ENCODE measurements at places on chromosomes 7 and 10.

DNA sequence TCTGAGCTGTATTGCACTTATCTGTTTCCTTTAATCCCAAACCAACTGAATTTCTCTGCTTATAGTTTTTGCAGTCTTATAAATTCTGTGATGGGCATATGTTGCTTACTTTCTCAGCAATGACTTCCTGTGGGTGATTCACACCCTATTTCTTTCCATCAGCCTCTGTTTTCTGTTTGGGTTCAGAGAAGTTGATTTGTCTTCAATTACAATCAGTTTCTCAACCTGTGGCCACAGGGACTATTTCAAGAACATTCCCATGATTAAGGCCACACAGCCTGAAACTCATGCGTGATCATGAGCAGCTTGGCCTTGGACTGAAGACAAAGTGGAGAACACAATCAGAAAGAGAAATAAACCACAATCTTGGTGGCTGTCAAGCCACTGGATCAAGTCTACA lies 1174.6 kb upstream of the C7orf33 start:
- DNase-seq, result no peak

DNA sequence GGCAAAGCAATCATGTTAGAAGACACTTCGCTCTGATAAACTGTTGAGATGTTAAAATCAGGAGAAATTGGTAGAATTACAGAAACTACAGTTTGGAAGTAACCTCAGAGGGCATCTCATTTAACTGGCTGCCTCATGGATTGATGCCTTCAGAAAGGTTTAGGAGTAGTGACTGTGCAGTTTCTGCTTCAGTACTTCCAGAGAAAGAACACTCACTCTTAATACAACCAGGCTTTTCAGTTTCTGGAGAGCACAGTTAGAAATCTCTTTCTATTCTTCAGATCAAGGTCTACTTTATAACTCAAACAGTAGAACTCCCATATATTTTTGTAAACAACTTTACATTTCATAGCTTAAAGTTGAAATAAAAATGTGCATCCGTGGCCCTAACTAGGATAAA lies 1358.9 kb upstream of the LRRTM3 start:
- no peak for DNase-seq

DNA sequence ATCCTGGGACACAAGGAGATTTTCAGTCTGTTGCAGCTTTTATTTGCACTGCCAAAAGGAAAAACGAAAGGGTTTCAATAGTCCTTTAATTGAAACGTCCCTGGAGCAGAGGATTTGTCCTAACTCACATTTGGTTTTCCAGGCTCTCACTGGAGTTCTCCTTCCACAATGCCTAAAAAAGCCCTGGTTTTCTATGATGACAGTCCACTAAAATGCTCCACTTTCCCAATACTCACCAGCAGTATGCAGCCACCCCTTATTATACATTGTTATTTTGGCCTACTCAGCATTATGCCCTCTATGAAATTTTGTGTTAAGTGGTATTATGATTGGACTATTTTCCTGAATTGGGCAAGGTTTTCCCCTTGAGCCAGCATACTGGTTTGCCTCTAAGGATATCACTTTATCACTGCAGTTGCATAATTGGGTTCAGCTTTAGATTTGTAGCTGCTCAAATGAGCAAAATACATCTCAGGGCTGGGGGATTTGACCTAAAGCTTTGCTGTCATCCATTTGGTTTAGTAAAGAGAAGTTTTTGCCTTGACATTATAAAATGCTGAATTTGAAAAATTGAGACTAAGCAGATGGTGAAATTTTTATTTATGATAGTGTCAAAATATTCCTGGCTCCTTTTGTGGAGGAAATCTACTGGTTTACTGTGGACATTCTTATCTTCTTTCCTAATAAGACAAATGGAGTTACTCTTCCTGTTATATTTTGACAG lies 239.2 kb downstream of the RNLS start:
- DNase-seq, result no peak

DNA sequence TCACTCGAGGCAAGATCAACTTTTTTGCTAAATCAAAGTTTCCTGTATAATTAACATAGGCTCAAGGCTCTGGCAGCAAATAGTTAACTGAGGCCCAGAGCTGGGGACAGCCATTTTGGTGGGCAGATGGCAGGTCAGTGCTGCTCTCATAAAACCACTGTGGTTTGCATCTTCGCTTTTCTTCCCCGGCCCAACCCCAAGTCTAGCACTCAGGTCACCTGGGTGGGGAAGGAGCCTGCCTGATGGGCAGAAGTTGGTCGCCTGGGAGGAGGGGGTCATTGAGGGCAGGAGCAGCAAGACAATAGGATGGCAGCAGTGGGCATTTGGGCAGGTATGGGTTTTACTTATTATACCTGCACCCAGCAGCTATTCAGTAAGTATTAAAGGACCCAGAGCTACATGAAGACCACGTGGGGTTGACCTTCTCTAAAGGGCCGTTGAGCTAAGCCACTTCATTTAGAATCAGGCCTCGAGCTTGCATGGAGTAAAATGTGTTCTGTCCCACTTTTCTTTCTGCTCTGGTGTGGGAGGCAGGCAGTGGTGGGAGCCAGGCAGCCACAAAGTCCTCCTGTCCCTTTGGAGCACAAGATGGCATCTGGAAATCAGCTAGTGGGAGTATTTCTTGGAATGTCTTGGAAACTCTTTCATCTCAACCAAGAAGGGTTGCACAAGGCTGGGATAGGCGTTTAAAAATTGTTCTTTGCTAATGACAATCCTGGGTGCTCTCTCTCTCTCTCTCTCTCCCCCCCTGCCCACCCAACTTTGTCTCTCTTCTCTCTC lies 133.4 kb downstream of the SPAG6 start:
- no peak for DNase-seq

GRCh38 chr7:157704365-157704764 lies 367.6 kb downstream of the DNAJB6 start:
- DNase-seq, result no peak

GRCh38 chr7:70787771-70788170 lies 344.2 kb upstream of the GALNT17 start:
- DNase-seq, result no peak

DNA sequence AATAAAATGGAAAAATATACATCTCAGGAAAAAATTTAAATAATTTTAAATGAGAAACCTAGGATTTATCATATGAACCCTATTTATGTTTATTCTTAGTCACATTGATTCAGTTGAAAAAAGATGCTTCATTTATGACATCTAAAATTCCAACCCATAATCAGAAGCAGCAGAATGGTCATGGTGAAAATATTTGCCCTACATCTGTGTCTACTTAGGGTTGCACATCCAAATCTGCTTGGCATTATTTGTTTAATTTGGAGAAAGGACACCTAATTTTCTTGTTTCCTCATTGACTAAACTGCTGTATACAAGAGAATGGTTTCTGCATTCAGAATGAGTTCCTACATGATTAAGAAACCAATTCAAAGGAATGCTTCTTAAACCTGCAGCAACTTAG lies 72.9 kb upstream of the SKAP2 start:
- no peak for DNase-seq

DNA sequence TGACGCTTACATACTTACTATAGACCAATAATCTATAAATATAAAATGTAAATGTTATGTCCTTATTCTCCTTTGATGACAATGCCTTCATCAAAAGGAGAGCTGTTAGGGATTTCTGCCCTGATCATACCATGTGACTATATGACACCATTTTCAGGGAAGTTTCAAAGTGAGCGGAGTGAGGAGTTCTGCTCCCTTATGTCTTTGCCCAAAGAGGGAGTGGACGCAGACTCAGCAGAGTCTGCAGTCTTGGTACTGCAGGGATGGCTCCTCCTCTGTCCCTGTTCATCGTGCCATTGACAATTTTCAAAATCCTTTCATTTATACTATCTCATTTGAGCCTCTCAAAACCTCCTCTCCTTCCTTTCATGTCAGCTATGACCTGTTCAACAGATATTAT lies 27.9 kb downstream of the HYAL4 start:
- DNase-seq, result no peak

- DNase-seq, result no peak
These were observed 253.0 kb upstream of the GRB10 start for GRCh38 chr7:51035716-51036115.

- DNase-seq, result no peak
These were observed 66.6 kb downstream of the HTR5A start for GRCh38 chr7:155136619-155137243.

DNA sequence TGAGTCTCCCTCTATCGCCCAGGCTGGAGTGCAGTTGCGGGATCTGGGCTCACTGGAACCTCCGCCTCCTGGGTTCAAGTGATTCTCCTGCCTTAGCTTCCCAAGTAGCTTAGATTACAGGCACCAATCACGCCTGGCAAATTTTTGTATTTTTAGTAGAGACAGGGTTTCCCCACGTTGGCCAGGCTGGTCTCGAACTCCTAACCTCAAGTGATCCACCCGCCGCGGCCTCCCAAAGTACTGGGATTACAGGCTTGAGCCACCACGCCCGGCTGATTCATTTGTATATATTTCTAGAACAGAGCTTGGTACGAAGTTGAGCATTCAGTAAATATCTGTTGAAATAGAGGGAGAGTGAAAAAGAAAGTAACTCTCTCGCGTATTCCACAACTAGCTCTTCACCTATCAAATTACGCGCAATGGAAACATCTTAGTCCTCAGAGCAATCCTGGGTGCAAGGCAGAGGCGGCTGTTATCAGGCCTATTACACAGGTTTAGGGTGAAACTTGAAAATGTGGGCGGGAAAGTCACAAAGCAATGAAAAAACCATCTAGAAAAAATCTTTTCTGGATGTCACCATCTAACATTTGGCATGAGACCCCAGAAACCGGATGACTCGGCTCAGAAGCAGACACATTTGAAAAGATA lies 707 bp upstream of the GHITM start:
- DNase-seq, result no peak

DNA sequence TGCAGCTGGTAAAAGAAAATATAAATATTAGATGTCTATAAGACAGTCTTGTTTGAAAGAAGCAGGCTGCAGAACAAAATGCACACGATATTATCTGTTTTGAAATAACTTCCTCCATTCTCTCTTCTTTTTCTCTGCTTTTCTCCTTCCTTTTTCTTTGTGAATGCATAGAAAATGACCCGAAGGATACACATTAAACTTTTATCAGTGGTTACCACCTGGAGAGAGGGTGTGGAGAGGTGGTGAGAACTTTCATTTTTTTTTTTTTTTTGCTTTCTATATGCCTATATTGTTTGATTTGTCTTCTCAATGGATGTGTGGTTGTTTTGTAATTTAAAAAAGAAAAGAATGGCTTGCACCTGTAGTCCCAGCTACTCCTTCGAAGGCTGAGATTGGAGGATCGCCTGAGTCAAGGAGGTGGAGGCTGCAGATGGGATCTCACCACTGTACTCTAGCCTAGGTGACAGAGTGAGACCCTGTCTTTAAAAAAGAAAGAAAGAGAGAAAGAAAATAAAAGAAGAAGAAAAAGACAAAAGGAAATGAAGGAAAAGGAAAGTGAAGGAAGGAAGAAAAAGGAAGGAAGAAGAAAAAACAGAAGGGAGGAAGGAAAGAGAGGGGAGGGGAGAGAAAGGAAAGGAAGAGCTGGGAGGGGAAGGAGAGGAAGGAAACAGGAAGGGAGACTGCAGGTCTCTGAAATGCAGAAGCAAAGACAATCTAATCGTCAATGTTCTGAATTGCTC lies 64.4 kb downstream of the SAMD9 start:
- no peak for DNase-seq

GRCh38 chr10:18164093-18164492 lies 23.9 kb downstream of the CACNB2 start:
- DNase-seq, result no peak

DNA sequence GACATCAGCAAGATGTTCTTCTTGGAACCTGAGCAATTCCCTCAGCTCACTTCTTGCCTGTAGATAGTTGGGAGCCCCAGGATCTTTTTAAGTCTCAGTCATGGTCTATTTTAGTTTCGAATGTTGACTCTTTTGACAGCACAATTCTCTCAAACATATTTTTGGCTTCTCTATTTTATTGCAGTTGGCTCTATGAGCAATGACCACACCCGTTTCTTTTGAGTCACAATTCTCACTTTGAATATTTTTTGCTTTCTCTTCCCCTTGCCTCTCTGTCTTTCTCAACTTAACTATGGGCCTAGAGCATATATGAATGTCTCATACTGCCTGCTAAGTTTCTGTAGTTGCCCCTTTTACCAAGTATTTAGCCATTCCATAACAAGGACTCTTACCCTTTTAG lies 222.8 kb downstream of the PTN start:
- DNase-seq, result no peak

DNA sequence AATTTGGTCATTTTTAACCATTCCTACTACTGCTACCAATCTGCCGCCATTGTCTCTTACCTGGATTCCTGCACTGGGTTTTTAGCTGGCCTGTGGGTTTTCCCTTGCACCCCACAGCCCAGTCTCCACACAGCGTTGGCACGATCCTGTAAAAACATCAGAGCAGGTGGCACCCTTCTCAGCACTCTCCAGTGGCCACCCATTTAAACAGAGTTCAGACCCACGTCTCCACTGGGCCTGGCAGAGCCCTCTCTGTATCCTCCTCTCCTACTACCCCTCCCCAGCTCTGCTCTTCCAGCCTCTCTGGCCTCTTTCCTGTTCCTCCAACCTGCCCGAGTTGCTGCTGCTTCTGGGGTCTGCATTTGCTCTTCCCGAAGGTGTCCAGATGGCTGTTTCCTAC lies 259.4 kb downstream of the SDK1 start:
- no peak for DNase-seq

DNA sequence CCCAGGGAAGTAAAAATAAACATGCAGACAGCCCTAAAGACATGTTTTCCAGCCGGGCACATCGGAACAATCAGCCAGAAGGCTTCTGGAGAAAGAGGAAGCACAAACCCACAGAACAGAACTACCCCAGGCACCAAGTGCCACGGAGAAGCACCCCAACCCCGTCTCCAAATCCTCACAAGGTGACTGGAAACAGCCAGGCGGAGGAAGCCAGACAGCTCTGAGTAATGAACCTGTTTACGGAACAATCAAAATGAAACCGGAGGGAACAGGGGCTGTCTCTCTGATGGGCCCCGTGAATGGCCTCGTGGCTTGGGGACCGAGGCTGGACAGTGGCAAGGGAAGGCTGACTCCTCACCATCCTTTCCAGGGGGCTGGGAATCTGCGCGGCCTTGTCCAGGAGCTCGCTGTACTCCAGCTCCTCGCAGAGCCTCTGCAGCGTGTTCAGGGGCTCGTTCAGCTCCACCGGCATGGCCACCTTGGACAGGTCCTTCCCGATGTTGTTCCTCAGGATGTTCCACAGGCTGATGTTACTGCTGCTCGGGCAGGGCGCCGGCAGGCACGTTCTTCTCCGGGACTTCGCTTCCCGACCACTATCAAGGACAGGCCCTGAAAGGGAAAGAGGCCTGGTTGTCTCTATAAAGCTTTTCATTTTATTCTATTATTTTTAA lies 77.0 kb upstream of the GSDME start:
- no peak for DNase-seq

GRCh38 chr7:148721390-148721789 lies 22.7 kb downstream of the CUL1 start:
- no peak for DNase-seq

- DNase-seq, result no peak
These were observed 9.4 kb downstream of the UBE2H start for GRCh38 chr7:129943352-129943751.

- no peak for DNase-seq
These were observed 91.3 kb downstream of the TCF7L2 start for GRCh38 chr10:113041324-113041723.

- no peak for DNase-seq
These were observed at the start of gene ELFN1 for GRCh38 chr7:1669954-1670893. TSS of gene ELFN1 (plus strand) at chr7:1670277. CDS start at chr7:1744597, 74,320 bp downstream.
